ENCODE measurements at places on chromosomes 4 and X. TPM values are rescaled to one million over a fixed set of nuclear protein-coding genes. Genes with fewer than 3 reads are reported as not detected.

The TRIM61 gene
- not detected for total RNA-seq

The NLRP2B gene
- total RNA-seq = not detected

The DCAF8L2 gene
- not detected for total RNA-seq

The AFF2 gene
- total RNA-seq = 6.4 TPM

The SPANXA2 gene
- not detected for total RNA-seq

The PASD1 gene
- not detected for total RNA-seq

The ITIH6 gene
- total RNA-seq = 0.06 TPM

The GABRB1 gene
- not detected for total RNA-seq

The CPXCR1 gene
- not detected for total RNA-seq

The CFP gene
- 5.0 TPM for total RNA-seq

The VCX3A gene
- total RNA-seq = not detected
